Mesendoderm (in vitro differentiated cells): ENCODE measurements at places on chromosomes 11 and 22.
A peak's percentile ranks its signal among the peaks of the same experiment; 100 is the strongest.

- H3K4me1 ChIP-seq: no peaks in the 10 kb centered on the region
- no peak overlapping the region for H3K27ac ChIP-seq
- no peak for DNase-seq
- no peaks in the 10 kb centered on the region for H3K27me3 ChIP-seq
These were observed 74.7 kb downstream of the CHST1 start for GRCh38 chr11:45590743-45591142.

GRCh38 chr11:11848891-11849746 lies 7.3 kb downstream of the USP47 start:
- H3K27ac ChIP-seq: no peak overlapping the region
- no peaks in the 10 kb centered on the region for H3K27me3 ChIP-seq
- H3K4me3 ChIP-seq: no peak overlapping the region
- peaks cover 5% of the 10 kb centered on the region for H3K4me1 ChIP-seq
- H3K36me3 ChIP-seq: no peaks in the 10 kb centered on the region

- H3K4me3 ChIP-seq: no peak overlapping the region
- H3K27me3 ChIP-seq: no peaks in the 10 kb centered on the region
- H3K4me1 ChIP-seq: no peaks in the 10 kb centered on the region
- no peak for DNase-seq
- no peak overlapping the region for H3K27ac ChIP-seq
- H3K36me3 ChIP-seq: no peaks in the 10 kb centered on the region
These were observed 941.7 kb downstream of the NTM start for GRCh38 chr11:132312161-132312560.

GRCh38 chr11:64027651-64028397 lies 7.9 kb upstream of the FLRT1 start:
- peaks cover 10% of the 10 kb centered on the region for H3K4me1 ChIP-seq
- no peaks in the 10 kb centered on the region for H3K27me3 ChIP-seq
- no peaks in the 10 kb centered on the region for H3K36me3 ChIP-seq

GRCh38 chr11:2944530-2944929 lies 15.3 kb upstream of the PHLDA2 start:
- peaks cover 3% of the 10 kb centered on the region for H3K4me1 ChIP-seq
- H3K27ac ChIP-seq: no peak overlapping the region
- peaks cover 11% of the 10 kb centered on the region for H3K36me3 ChIP-seq
- no peaks in the 10 kb centered on the region for H3K27me3 ChIP-seq
- no peak overlapping the region for H3K4me3 ChIP-seq
- no peak for DNase-seq

GRCh38 chr22:21599053-21599893 lies 30.5 kb downstream of the YDJC start:
- no peaks in the 10 kb centered on the region for H3K4me1 ChIP-seq
- no peaks in the 10 kb centered on the region for H3K27me3 ChIP-seq
- H3K36me3 ChIP-seq: peaks cover 12% of the 10 kb centered on the region
- no peak overlapping the region for H3K4me3 ChIP-seq

DNA sequence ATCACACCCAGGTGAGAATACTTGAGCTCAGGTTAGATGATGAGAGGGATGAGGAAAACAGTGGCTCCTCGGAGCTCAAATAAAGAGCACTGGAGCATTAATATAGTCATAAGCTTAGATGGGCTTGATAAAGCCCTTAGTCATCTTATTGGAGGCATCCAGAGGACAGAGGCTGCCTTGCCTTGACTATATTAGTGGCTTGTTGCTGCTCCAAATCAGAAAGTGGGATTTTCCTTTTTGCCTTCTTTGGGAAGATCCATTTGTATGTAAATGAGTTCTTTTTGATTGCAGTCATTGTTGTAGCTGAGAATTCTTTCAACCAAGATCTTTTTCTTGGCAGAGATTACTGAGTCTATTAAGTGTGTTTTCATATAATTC lies 18.9 kb downstream of the ADM start:
- H3K27me3 ChIP-seq: no peaks in the 10 kb centered on the region
- H3K4me1 ChIP-seq: peaks cover 8% of the 10 kb centered on the region
- no peak overlapping the region for H3K27ac ChIP-seq
- DNase-seq: no peak

- no peak overlapping the region for H3K4me3 ChIP-seq
- H3K27me3 ChIP-seq: no peaks in the 10 kb centered on the region
These were observed 2.7 kb downstream of the SIK3 start for GRCh38 chr11:117095284-117096161.

GRCh38 chr11:123111465-123111864 lies 49.5 kb upstream of the HSPA8 start:
- DNase-seq: peak; percentile 71
- H3K36me3 ChIP-seq: no peaks in the 10 kb centered on the region
- H3K27me3 ChIP-seq: no peaks in the 10 kb centered on the region
- H3K4me1 ChIP-seq: peaks cover 5% of the 10 kb centered on the region
- no peak overlapping the region for H3K27ac ChIP-seq
- H3K4me3 ChIP-seq: no peak overlapping the region

- H3K36me3 ChIP-seq: no peaks in the 10 kb centered on the region
- no peak overlapping the region for H3K4me3 ChIP-seq
- no peaks in the 10 kb centered on the region for H3K27me3 ChIP-seq
- no peak overlapping the region for H3K27ac ChIP-seq
- DNase-seq: no peak
These were observed 5.1 kb downstream of the RFPL1 start for GRCh38 chr22:29443452-29443851.

GRCh38 chr11:33413301-33413700 lies 156.1 kb downstream of the HIPK3 start:
- H3K4me3 ChIP-seq: no peak overlapping the region
- H3K27me3 ChIP-seq: no peaks in the 10 kb centered on the region
- no peak overlapping the region for H3K27ac ChIP-seq
- DNase-seq: no peak
- H3K4me1 ChIP-seq: no peaks in the 10 kb centered on the region
- H3K36me3 ChIP-seq: no peaks in the 10 kb centered on the region

GRCh38 chr22:17774206-17774925 lies at the start of gene BID:
Gene BID (minus strand): TSS chr22:17774469. CDS start chr22:17750116, 24,353 bp downstream.
- H3K4me1 ChIP-seq: peaks cover 7% of the 10 kb centered on the region
- no peaks in the 10 kb centered on the region for H3K27me3 ChIP-seq
- no peaks in the 10 kb centered on the region for H3K36me3 ChIP-seq
- DNase-seq: no peak
- H3K27ac ChIP-seq: no peak within 1 kb of the TSS
- H3K4me3 ChIP-seq: peak within 1 kb of the TSS; percentile 51

DNA sequence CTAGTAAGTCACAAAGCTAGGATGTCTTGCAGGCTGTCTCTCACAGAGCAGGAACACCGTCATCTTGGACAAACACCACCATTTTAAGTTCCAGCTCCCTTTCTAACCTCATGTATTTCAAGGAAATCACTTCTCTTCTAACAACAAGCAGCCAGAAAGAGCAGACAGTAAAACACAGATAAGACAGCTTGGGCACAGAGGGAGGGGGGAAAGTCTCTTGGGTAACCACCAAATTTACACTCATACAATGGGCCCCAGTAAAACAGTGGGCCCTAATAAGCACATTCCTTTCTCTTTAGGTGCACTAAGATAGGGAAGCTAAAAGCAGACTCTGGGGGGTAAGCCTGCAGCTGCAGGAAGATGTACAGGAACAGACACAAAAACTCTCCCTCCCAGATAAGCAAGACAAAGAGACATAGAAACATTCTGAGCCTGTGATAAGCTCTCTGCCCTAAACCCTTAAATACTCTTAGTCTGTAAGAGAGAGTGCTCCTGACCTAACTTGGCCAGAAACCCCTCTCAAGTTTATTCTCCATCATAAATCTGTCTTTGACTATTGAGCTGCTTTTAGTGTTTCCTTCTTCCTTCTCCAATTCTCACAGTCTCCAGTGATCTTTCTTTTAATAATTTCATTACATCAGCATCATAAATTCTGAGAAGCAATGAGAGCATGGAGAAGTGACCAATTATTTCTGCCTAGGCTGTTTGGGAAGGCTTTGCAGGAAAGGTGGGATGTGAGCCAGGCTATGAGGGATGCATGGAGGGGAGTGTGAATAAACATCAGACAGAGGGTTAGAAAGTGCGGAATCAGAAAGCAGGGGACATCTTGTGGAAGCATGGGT lies 7.4 kb downstream of the OR10D3 start:
- H3K4me3 ChIP-seq: no peak overlapping the region
- peaks cover 5% of the 10 kb centered on the region for H3K4me1 ChIP-seq
- DNase-seq: peak; percentile 82
- H3K36me3 ChIP-seq: no peaks in the 10 kb centered on the region
- no peaks in the 10 kb centered on the region for H3K27me3 ChIP-seq
- H3K27ac ChIP-seq: peak overlapping the region; percentile 69

DNA sequence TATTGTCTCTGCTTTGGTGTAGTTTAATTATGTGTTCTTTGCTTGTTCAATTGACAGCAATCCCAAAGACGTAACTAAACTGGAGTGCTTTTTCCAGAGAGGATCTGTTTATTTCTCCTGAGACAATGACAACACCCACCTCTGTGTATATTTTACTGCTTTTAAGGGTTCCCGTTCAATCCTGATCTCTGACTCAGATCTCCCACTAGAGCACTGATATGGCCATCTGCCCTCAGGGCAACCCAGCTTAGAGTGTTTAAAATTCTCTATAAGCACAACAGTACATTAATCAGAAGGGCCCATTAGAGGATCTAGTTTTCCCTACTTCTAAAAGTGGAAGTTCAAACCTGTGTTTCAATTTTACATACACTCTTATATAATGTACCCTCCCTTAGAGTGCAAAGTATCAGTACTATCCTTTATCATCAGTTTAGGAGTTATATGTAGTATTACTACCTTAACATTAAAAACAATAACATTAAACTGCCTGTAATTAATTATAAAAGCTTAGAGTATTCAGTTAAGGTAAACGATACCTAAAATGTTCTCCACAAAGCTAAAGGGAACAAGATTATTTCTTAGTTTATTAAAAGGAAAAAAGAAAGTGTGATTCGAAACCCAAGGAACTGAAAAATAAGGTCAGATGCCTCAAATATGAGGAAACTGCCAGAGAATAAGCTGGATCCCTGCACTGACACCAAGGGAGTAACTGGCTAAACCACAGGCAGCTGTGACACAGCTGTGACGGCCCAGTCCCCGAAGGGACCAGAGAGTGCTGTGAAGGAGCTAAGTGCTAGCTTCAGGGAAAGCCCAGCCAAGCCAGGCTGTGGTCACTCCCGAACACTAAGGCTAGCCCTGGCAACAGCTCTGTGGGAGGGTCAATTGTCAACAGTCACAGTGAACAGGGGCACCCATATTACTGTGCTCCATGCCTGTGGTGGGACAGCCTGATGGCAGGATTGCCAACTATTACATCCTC lies 15.2 kb downstream of the UFD1 start:
- no peak for DNase-seq
- H3K27me3 ChIP-seq: no peaks in the 10 kb centered on the region
- H3K27ac ChIP-seq: no peak overlapping the region
- no peak overlapping the region for H3K4me3 ChIP-seq

DNA sequence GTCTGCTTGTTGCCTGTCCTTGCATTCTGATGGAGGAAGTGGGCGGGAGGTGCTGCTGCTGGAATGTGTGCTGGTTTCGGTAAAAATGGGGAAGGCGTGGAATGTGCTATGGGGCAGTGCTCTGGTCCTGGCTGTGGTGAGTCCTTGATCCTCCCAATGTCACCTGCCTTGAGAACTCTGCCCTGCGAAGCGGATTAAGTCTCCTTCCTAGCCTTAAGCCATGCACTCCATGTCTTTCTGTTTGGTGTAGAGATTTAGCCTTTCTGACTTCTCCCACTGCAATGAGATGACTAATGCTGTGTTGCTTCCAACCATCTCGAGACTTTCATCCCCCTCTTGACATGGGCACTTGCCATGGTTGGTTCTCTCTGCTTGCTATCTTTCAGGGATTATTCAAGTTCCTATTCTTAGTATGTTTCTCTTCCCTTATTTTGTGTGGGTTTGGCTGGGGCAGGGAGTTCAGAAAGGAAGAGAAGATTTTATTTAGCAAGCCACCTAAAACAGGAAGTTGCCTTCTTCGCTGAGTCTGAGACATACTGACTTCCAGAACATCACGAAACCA lies 687.9 kb downstream of the NTM start:
- no peak overlapping the region for H3K4me3 ChIP-seq
- H3K36me3 ChIP-seq: no peaks in the 10 kb centered on the region
- H3K4me1 ChIP-seq: no peaks in the 10 kb centered on the region

- peaks cover 59% of the 10 kb centered on the region for H3K27me3 ChIP-seq
- no peaks in the 10 kb centered on the region for H3K36me3 ChIP-seq
- no peak overlapping the region for H3K27ac ChIP-seq
- no peaks in the 10 kb centered on the region for H3K4me1 ChIP-seq
- no peak overlapping the region for H3K4me3 ChIP-seq
- peak; percentile 31 for DNase-seq
These were observed 835 bp upstream of the MYOD1 start for GRCh38 chr11:17718510-17718962.

DNA sequence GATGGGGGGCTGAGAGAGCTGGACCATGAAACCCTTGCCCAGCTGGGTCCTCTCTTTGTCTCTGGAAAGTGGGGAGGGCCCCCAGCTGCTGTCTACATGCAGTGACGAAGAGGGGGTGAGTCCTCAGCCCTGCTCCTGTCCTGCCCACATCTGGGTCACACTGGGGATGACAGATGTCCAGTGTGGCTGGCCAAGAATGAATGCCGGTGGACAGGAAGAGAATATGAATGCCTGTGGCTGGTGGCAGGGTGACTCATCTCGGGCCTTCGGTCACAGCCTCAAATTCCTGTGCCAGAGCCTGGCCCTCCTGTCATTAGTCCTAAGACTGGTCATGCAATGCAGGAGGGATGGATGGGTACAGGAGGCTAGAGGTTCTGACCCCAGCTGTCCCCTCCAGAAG lies 2.2 kb upstream of the PNPLA3 start:
- no peaks in the 10 kb centered on the region for H3K36me3 ChIP-seq
- H3K27me3 ChIP-seq: no peaks in the 10 kb centered on the region
- peaks cover 5% of the 10 kb centered on the region for H3K4me1 ChIP-seq
- no peak for DNase-seq
- H3K4me3 ChIP-seq: no peak overlapping the region

- H3K36me3 ChIP-seq: no peaks in the 10 kb centered on the region
- H3K27ac ChIP-seq: no peak overlapping the region
- no peaks in the 10 kb centered on the region for H3K4me1 ChIP-seq
- DNase-seq: no peak
- H3K4me3 ChIP-seq: no peak overlapping the region
These were observed 26.8 kb downstream of the MIAT start for GRCh38 chr22:26684168-26684567.

- H3K4me3 ChIP-seq: peak overlapping the region; percentile 15
- H3K4me1 ChIP-seq: peaks cover 10% of the 10 kb centered on the region
- H3K36me3 ChIP-seq: no peaks in the 10 kb centered on the region
These were observed 1.3 kb upstream of the ZFTA start for GRCh38 chr11:63769714-63770455.

- DNase-seq: peak; percentile 97
- no peaks in the 10 kb centered on the region for H3K36me3 ChIP-seq
- H3K27ac ChIP-seq: peak overlapping the region; percentile 59
- no peaks in the 10 kb centered on the region for H3K4me1 ChIP-seq
- no peaks in the 10 kb centered on the region for H3K27me3 ChIP-seq
- no peak overlapping the region for H3K4me3 ChIP-seq
These were observed 3.5 kb upstream of the MRPL48 start for GRCh38 chr11:73784080-73784634.

- H3K27me3 ChIP-seq: no peaks in the 10 kb centered on the region
- H3K4me3 ChIP-seq: no peak overlapping the region
- no peaks in the 10 kb centered on the region for H3K36me3 ChIP-seq
These were observed 17.7 kb downstream of the ELF5 start for GRCh38 chr11:34495724-34496377.
